IMR-90 (cell line): ENCODE measurements at places on chromosomes 13 and 19. TPM values are rescaled to one million over a fixed set of nuclear protein-coding genes. Genes with fewer than 3 reads are reported as not detected.
A peak's percentile ranks its signal among the peaks of the same experiment; 100 is the strongest.

GNG7 gene
- 0.19 and 0.21 TPM in 2 replicates for polyA plus RNA-seq

ZNF625 gene
- polyA plus RNA-seq = 1.8 and 2.5 TPM in 2 replicates

WDR87 gene
- not detected in 2 replicates for polyA plus RNA-seq

ACP7 gene
- polyA plus RNA-seq = not detected in 2 replicates

NKG7 gene
- polyA plus RNA-seq = not detected in 2 replicates

KLK12 gene
- not detected in 2 replicates for polyA plus RNA-seq

PEAK3 gene
- polyA plus RNA-seq = 0.09 and 0.19 TPM in 2 replicates

TNNI3 gene
- not detected in 2 replicates for polyA plus RNA-seq

FAM83E gene
- 0.05 and 0.17 TPM in 2 replicates for polyA plus RNA-seq

- no peak for DNase-seq
Measured at GRCh38 chr19:41133260-41133659, 19.0 kb downstream of the CYP2F1 start.

DNA sequence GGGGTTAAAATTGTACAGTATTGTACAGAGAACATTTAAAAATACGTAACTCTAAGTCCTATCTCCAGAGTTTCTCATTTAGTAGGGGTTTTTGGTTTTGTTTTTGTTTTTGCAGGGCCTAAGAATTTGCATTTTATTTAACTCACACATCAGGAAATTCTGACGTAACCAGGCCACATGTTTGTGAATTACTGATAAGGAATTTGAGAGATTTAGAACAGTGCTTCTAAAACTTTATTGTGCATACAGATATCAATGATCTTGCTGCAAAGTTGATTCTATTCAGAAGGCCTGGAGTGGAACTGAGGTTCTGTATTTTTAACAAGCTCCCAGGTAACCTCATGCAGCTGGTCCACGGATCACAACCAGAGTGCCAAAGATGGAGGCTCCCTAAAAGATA is 49.3 kb downstream of the LIG4 start:
- peak; percentile 47 for DNase-seq

DNA sequence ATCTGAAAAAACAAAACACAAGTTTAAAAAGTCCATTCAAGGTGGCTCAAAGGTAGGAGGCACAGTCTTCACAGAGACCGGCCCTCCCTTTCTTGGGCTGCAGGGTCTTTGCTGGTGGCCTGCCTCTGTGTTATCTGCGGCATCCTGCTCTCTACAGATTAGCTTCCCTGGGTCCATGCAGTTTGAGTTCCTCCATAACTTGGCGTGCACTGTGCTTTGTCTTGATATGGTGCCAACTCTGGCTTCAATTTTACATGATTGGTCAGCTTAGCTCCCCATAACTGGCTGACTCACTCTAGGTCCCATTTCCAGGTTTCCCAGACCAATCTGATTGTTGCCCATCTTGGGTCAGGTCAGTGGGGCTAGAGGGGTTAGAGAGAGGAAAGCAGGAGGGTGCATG is 41.8 kb downstream of the TPT1 start:
- peak; percentile 45 for DNase-seq

DNA sequence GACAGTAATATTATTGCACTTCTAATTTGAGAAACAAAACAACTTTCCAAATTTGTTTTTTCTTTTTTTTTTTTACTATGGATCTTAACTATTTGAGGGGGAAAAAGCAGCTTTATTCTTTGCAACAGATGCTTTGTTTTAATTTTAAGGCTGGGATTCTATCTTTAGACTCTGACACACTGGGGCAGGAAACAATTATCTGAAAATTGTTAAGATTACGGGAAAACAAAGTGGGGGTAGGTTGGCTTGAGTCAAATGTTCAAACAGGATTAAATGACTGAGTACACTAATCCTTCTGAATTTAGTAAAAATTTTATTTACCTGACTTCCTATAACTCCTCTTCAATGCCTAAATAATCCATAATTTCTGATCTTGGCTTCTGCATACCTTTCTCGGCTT is 543.2 kb downstream of the SLITRK6 start:
- DNase-seq = no peak

- no peak for DNase-seq
Measured at GRCh38 chr13:114054264-114054663, 78.2 kb downstream of the RASA3 start.

DNA sequence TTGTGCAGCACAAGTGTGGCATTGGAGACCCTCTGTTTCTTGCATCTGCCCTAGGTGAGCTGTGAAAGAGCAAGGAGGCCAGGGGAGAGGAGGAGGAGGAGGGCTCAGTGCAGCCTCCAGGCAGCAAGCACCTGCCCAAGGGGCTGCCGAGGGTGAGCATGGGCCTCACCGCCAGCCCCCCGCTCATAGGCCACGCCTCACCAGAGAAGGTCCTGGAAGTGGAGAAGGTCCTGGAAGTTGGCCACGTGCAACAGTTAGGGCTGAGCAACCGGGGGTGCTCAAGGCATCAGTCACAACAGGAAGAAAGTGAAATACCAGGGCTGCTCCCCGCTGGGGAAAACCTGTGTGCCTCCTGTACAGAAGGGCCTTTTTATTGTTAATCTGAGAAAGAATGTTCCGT is 168.9 kb downstream of the TEX29 start:
- no peak for DNase-seq

GRCh38 chr19:18294467-18294864 is 13.0 kb upstream of the JUND start:
- no peak for DNase-seq

DNA sequence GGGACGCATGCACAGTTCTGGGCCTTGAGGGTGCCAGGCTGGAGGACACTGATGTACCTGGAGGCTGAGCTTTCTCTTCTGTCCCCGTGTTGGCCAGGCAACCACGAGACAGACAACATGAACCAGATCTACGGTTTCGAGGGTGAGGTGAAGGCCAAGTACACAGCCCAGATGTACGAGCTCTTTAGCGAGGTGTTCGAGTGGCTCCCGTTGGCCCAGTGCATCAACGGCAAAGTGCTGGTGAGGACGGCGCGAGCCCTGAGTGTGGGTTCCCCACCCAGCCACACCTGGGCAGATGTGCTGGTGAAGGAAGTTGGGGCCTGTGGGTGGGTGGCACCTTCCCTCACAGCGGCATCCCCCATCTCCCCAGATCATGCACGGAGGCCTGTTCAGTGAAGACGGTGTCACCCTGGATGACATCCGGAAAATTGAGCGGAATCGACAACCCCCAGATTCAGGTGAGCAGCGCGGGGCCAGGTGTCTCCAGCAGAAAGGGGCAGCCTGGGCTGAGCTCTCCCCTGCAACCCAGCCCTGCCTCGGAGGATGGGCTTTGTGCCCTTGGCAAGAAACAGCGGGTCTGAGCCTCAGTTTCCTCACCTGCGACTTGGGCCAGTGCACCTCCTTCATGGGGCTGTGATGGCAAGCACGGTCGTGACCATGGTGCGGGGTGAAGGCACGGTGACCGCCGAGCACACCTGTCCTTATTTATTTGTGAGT is 26.2 kb downstream of the CCDC8 start:
- no peak for DNase-seq

DNA sequence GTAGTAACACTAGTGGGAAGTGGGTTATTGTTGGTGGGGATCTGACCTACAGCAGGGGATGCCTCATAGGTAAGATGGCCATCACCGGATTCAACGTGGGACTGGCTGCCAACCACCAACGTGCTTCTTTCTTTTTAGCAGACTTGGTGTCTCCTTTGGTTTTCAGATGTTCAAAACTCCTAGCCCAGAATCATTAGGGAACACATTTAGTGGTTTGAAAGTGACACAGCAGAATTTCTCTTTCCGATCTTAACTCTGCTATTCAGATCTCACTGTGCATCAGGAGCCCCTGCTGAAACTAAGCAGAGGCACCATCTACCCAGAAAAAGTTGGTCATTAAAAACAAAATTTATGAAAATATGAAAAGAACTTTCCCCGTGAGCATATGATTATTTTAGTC is 36.7 kb upstream of the PCDH8 start:
- DNase-seq = no peak

DNA sequence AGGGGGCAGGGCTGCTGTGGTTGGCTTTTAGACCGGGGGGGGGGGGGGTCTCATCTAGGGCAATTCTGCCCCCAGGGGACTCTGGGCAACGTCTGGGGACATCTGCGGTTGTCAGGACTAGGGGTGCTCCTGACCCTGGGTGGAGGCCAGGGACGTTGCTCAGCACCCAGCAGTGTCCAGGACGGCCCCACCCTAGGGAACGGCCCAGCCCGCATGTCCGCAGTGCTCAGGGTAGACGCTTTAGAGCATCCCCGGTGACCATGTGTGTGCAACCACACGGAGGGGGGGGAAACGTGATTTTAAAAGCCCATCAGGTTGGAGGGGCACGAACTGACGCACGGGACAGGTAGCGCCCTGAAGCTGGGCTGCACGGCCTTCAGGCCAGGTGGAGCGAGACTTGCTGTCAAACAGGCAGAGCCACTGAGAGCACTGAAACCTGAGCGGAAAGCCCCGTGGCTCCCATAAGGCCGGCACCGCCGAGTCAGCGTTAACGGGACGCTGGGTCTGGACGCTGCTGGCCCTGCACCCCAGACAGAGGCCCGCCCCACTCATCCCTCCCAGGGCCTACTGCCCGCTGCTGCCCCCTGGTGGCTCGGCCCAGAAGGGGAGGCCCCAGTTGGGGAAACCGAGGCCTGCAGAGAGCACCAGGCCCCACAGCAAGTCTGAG is 8.3 kb downstream of the CACTIN start:
- DNase-seq = peak; percentile 29

DNA sequence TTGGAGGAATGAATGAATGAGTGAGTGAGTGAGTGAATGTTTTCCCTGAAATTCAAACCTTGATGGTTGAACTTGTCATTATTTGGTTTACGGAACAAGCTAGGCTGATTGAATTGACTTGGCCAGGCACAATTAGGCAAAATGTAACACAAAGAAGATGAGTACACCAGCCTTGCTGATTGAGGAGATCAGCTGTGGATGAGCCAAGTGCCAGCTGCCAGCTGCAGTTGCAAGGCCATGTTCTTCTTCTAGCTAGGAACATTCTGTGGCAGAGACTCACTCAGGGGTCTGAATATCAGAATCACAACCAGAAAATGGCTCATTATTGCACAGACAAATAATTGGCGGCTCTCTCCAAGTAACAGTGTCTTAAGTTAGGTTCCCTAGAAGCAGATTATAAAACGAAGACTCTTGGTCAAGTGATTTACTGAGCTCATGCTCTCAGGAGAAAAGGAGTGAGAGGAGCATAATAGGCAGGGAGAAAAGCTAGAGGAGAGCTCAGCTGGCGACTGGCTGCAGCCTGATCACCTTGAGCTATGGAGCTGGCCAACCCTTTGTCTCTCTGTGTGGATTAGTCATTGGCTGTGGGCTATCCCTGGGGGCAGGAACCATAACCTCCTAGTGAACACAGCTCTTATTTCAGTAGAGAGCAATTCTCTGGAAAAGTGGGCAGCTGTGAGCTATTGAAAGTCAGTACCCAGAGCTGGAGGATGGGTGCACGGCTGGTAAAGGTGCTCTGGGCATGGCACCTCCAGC is 225.3 kb upstream of the SERP2 start:
- peak; percentile 20 for DNase-seq

GRCh38 chr19:29887442-29887855 is 54.6 kb upstream of the URI1 start:
- peak; percentile 10 for DNase-seq

DNA sequence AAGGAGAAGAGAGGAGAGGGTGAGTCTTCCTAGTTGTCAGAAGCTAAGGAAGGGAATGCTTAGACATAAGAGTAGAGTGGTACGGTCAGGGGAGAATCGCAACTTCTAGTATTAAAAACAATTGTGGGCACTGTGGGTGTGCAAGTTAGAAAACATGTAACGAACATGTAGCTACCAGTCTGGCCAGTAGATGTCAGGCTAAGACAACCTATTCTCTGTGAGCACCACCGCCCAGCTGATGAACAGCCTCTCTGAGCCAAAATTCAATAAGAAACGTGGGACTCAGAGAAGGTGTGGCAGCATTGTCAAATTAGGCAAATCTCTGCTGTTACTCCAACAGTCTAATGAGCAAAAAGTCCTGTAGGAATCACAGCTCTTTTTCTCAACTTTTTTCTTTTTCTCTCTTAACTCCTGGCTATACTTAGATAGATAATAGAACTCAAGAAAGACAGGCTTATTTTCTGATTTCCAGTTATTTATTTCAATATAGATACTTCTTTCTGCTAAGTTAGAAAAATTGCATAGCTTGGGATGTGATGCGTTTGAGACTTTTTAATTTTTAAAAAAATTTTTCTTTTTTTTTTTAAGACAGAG is 186.2 kb downstream of the USP12 start:
- peak; percentile 80 for DNase-seq

GRCh38 chr19:1105008-1105872 is 1.4 kb downstream of the GPX4 start:
- DNase-seq = peak; percentile 38

DNA sequence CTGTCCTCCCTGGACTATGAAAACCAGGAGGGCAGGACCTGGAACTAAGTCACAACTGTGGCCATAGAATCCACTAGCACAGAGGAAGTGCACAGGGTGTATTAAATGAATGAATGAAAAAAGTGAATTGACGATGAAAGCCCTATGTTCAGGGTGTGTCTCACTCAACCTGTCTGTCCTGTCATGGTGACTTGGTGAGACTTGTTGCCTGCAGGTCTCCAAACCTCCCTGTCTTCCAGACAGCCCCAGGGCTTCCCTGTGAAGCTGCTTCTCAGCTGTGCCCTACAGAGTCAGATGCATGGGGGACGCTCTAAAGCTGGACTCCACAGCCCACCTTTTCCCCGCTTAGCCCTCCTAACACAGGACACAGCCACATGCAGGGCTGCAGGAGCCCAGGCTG is 4.8 kb upstream of the IGFL1 start:
- DNase-seq = no peak

DNA sequence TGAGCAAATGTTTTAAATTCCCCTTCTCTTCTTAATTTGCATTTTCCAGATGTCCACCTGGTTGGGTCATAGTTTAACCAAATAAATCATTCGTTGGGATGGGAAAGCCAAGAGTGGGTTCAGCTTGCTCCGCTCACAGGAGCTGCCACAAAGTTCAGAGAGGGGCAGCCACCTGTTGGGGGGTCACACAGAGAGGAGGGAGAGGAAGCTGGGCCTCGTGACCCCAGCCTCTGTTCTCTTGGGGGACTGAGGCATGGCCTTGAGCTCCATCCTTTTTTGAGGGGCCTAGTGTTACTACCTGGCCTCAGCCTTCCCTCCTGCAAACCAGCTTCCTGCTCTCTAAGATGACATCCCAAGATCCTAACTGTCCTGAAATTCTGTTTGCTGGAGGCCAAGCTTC is 2.5 kb downstream of the MEF2B start:
- no peak for DNase-seq

- DNase-seq = peak; percentile 11
Measured at GRCh38 chr13:39209731-39210531, 171.7 kb downstream of the NHLRC3 start.

- DNase-seq = no peak
Measured at GRCh38 chr13:58018865-58019264, 387.3 kb downstream of the PCDH17 start.

- DNase-seq = no peak
Measured at GRCh38 chr19:19402656-19403372, 2.7 kb upstream of the GATAD2A start.

DNA sequence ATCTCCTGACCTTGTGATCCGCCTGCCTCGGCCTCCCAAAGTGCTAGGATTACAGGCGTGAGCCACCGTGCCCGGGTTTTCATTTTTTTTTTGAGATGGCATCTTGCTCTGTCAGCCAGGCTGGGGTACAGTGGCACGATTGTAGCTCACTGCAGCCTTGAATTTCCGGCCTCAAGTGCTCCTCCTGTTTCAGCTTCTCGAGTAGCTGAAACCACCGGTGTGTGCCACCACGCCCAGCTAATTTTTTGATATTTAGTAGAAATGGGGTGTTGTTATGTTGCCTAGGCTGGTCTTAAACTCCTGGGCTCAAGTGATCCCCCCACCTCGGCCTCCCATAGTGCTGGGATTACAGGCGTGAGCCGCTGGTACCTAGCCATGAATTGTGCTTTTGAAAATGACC is 5.9 kb downstream of the ADAT3 start:
- DNase-seq = no peak
